Adrenal gland (tissue), 19 donors: ENCODE measurements at places on chromosomes 4 and X. TPM values are rescaled to one million over a fixed set of nuclear protein-coding genes. Genes with fewer than 3 reads are reported as not detected.
A peak's percentile ranks its signal among the peaks of the same experiment; 100 is the strongest.

The IQCM gene
- not detected for total RNA-seq

DNA sequence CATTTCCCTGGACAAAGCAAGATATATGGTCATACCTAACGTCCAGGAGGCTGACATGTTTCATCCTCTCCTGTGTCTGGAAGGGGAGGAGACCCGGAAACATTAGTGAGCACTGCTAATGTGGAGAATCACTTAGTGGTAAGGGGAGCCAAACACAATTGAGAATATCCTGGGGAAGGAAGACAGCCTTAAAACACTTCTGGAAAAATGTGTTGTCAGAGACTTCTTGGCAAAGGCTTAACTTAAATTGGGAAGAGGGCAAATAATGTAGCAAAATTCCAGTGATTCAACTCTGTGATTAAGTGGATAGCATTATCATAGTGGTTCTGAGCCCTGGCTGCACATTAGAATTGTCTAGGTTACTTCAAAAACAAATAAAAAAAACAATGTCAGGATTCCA, 39.5 kb downstream of the SPARCL1 start:
- no peak for DNase-seq

DNA sequence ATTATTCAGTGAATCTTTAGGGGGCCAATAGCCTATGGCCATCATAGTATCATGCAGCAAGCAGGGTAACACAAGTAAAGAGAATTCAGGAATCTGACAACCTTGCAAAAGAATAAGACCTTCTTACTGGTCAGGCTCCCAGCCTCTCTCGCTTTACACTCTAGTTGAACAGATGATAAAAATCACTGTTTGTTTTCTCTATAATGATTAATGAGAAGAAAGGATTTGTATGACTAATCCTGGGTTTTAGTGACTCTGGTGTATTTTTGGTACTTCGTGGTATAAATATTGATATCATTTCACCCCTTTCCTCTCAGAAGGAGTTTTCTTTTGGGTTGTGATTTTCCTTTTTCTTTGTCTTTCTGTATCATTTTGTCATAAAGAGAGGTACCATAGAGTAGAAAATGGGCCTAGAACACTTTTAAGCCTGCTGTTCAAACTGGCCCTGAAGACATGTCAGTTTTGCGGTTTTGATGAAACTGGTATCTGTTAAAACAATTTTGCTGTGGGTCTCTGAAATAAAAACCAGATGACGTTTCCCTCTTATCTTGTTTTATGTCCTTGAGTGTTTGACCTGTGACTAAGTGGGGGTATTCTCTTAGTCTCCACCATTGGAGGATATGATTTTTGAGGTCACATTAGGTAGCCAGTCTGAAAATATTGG, 294.9 kb upstream of the TBX22 start:
- DNase-seq = no peak

The FAAH2 gene
- not detected for total RNA-seq

- no peak for DNase-seq
These were observed 228.7 kb upstream of the ANKRD50 start for GRCh38 chr4:124941267-124941666.

The SMIM31 gene
- not detected for total RNA-seq

The DYNLT3 gene
- 73.7 TPM for total RNA-seq

The AGTR2 gene
- total RNA-seq = not detected

DNA sequence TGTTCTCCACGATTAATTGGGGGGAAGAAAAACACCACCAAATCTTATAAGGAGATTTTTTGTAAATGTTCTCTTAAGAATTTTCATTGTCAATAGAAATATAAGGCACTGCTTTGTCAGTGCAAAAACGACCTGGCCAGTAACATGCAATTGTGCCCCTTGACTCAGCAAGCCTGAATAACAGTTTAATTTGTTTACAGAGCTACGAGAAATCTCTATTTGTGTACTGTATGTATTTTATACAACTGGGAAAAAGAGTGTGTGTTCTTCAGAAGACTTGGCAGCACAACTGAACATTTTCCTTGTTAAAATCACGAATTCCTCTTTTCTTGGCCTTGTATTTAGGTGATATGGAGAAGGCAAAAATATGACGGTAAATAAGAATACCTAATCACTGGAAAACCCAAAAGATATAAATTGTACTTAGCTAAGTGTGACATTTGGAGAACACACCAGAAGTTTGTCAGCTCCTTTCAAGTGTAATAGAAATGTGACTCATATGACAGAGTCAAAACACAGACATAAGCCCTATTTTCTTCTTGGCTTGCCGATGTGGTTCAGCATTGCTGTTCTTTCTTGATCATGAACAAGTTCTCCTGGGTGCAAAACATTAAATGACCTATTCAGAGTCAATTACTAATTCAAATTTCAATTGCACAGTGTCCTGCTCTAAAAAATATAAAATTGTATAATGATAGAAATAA, 945.0 kb upstream of the INTU start:
- DNase-seq = no peak

DNA sequence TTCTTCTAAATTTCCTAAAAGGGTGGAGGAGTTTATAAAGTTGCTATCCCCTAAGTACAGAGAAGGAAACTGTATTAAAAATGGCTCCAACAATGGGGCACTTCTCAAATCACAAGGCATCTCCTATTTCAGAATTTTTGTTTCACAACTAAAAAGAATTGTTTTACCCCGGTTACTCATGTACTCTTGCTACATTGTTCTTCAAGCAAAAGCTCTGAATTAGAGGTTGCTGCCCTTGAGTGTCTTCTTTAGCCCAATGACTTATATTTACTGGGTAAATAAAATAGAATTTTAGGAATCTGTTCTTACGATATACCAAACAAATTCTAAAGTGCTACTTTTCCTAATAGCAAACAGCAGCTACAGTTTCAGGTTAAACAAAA, 67.5 kb downstream of the PPEF2 start:
- no peak for DNase-seq

DNA sequence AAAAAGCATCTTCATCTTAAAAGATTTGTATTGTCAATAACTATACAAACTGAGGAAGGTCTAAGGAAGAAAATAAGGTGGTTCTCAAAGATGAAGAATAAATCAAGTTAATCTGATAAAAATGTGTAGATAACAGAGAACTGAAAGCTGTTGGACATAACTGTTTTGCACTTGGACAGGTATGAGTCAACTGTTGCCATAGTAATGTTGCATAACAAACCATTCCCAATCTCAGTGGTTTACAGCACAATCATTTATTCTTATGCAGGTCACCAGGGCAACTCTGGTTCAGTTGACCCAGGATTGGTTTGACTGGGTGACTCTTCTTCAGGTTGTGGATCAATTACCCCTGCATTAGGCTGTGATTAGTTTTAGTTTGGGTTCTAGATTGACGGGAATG, 2197.7 kb downstream of the ARAP2 start:
- no peak for DNase-seq

- peak; percentile 24 for DNase-seq
These were observed 981 bp downstream of the TET2 start for GRCh38 chr4:105147553-105148161.

The PLAC8 gene
- total RNA-seq = 2.1 TPM

DNA sequence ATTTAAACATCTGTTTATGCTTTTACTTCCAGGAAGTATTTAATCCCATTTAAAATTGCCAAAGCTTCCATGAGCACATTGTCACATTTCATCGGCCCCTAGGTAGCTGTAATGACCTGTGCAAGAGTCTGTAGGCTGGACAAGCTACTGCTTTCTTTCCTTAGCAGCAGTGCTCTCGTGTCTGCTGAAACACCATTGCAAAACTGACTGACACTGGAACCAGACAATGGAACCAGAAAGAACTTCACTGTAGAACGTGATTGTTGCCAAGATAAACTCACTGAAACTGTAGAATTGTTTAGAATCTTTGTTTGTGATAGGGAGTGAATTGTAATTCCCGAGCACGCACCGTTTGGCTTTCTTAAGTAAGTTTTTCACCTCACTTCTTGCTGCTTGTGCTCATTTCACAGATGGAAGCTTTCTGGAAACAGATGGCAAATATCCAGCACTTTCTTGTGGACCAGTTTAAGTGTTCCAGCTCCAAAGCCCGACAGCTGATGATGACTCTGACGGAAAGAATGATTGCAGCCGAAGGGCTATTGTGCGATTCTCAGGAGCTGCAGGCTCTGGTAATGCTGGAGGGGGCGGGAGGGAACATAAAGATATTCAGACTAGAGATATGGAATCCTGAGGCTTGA, 36.9 kb downstream of the EVC start:
- DNase-seq = no peak

DNA sequence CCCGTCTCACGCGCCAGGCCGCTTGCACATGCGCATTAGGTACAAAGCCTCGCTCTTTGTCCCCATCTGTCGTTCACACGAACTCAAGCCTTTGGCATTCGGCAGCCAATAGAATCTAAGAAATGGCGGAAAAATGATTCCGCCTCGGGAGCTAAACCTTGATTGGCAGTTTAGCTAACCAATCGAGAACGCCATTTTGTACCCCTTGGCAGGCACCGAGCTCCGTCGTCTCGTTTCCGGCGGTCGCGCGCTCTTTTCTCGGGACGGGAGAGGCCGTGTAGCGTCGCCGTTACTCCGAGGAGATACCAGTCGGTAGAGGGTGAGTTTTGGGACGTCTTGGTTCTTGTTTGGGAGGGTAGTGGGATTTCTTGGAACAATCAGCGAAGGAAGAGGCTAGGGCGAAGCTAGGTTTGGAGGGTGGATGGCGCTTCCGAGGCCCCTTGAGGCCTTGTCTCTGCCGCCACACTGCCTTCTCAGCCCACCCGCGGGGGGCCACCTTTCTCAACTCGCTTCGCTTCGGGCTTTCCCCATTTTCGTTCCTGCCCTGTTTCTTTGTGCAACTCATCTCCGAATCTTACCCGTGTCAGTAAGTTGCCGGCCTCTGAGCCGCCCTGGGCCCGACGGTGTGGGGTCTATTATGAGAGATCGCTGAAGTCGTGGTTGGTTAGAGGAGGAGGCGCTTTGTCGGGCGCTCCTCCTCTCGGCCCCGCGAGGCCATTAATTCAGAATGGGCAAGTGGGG, at the start of gene NONO:
Gene NONO (plus strand): TSS at position 233 of the 741 bp plus-strand sequence. CDS start 7,003 bp downstream, outside the sequence.
- peak; percentile 94 for DNase-seq

The HSD17B13 gene
- total RNA-seq = 0.18 TPM

GRCh38 chr4:153919667-153920066, 130.8 kb upstream of the SFRP2 start:
- DNase-seq = no peak

- DNase-seq = no peak
These were observed 237.5 kb downstream of the HNRNPD start for GRCh38 chr4:82136161-82136801.

The ATOH1 gene
- not detected for total RNA-seq

GRCh38 chrX:427812-428725, 41.4 kb upstream of the PPP2R3B start:
- no peak for DNase-seq

GRCh38 chr4:134687646-134688628, 486.3 kb upstream of the PABPC4L start:
- DNase-seq = no peak

GRCh38 chr4:71288875-71289274, 49.9 kb upstream of the SLC4A4 start:
- DNase-seq = no peak

GRCh38 chrX:40007131-40007755, 90.5 kb downstream of the BCOR start:
- DNase-seq = no peak

DNA sequence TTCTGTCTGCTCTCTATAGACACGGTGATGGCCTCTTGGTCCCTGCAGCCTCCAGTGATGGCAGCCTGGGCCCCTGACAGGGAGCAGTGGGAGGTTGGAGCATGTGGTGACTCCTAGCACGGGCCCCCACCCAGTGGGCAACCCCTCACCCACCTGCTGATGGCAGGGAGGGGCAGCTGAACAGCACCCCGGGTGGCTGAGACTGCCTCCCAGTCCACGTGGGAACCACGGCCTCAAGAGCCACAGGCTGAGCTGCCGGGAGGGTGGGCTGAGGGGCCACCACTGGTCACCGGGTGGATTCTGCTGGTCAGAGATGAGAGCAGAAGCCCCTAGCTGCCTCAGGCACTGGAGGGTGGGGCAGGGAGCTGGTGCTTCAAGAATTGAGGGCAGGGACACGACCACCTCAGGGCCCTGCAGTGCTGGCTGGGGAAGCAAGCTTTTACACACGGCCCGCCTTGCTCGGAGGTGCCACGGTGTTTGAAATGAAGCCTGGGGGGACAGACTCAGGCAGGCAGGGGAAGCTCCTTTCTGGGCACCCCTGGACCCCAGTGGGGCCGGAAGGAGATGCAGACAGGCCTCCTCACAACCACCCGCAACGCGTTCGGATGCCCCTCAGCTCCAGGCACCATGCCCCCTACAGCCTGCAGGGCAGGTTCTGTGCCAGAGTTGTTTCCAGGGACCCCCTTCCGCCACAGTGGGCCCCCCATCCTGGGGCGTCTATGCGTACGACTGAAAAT, 6.3 kb upstream of the HAUS3 start:
- peak; percentile 20 for DNase-seq

GRCh38 chrX:43964936-43965335, 8.3 kb downstream of the NDP start:
- no peak for DNase-seq

The HAND2 gene
- 0.61 TPM for total RNA-seq

DNA sequence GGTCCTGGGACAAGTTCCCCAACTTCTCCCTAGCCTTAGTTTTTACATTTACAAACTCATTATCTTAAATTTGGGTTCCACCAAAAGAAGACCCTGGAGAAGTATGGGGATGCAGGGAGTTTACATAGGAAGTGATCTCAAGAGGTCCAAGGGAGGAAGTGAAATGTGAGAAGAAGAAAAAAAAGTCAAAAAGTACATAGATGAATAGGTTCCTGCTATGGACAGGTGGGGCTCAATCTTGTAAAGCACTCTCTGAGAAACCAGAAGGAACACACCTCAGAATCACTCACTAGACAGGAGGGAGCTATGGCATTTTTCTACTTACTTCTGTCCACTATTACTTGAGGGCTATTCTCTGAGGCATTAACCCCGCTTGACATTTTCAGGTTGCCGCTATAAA, 56.6 kb downstream of the ARHGAP6 start:
- DNase-seq = no peak

The ESX1 gene
- total RNA-seq = not detected

The GPRASP2 gene
- total RNA-seq = 58.9 TPM

DNA sequence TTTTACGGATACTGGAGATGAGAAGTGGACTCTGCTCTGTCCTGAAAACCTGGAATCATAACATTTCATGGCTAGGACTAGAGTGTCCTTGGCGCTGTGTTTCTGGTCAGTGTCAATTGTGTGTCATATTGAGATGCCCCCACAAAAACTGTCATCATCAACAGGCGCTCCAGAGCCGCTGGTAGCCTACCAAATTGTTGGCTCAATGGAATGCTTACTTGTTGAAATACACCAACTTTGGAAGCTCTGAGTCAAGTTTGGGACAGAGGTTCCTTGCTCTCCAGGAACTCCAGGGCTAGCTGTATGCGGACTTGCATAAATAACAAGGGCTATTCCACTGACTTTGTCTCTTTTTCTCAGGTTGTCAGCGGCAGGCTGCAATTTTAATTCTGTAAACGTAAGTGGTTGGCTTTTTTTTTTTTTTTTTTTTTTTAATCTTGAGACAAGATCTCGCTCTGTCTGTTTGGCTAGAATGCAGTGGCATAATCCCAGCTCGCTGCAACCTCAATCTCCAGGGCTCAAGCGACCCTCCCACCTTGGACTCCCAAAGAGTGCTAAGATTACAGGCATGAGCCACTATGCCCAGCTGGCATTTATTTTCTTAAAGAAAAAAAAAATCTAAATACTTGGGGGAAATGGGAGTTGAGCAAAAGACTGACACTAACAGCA, 871 bp upstream of the HPGD start:
- DNase-seq = no peak

The SERPINA7 gene
- total RNA-seq = not detected
